ENCODE measurements at places on chromosomes 1 and 21. TPM values are rescaled to one million over a fixed set of nuclear protein-coding genes. Genes with fewer than 3 reads are reported as not detected.

DNA sequence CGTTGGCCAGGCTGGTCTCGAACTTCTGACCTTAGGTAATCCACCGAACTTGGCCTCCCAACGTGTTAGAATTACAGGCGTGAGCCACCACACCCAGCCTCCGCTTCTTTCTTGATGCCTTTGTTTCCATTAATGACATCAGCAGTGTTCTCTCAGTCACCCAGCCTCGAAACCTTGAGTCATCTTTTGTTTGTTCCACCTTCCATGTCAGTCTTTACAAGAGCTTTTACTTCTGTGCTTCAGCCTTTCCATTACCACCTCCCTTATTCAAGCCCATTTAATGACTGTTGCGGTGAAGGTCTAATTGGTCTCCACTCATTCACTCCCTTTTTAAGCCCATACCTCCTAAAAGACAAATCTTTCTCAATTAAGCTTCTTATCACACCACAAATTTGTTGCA lies 146.6 kb upstream of the ADGRL2 start:
- DNase-seq = no peak

- DNase-seq = no peak
Measured at GRCh38 chr1:17837233-17838030, 82.3 kb downstream of the ACTL8 start.

DNA sequence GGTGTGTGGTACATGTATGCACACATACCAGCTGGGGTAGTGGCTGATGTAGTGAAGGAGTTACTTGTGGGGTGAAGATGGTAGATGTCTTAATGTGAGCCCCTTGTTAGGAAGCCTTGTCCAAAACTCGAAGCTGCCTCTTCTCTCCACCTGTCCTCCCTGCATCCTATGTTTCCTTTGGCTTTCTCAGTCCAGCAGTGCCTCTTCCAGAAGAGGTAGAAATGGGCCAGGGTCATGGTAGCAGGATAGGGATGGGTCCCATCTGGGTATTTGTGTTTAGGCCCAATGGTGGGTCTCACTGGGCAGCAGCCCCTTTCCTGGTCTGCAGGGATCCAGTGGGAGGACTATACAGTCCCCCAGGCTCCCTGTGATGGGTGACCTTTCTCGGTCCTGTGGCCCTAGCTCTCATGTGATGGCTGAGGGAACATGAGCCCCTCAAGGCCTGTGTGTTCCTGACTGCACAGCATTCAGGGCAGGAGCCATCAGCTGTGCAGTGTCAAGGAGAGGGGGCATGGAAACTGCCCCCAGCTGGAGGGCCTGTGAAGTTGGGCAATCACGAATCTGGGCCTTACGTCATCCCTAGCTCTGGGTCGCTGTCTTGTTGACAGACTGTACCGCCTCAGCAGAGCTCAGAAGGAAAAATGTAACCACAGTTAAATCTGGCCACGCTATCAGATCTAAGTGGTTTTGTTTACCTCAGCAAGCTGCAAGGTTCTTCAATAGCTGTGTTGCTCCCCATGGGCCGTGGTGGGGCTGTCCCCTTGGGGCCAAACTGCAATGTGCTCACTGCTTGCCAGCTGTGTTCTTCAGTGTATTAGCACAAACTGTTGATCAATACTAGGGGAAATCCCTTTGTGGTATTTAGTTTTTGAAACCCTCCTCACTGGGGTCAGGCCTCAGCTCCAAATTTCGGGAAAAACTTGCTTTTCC lies 82.7 kb downstream of the NOS1AP start:
- peak; percentile 17 for DNase-seq

DNA sequence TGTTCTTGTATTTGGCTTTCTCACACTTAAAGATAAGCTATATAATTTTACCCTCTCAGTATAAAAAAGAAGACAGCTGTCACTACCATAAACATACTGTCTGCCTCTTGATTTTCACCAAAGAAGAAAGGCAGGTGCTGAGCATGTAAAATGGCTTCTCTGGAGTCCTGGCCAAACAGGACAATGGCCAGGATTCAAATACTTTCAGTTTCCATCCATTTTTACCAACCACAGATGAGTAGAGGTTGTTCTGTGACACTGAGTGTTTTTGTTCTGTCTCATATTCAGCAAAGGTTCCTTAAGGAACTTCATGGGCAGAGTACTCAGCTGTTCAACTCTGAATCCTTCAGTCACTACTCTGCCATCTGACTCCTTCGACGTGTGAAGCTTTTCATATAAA lies 29.4 kb upstream of the RAB3GAP2 start:
- DNase-seq = no peak

GRCh38 chr1:58833166-58833565 lies 49.3 kb upstream of the JUN start:
- DNase-seq = no peak

DNA sequence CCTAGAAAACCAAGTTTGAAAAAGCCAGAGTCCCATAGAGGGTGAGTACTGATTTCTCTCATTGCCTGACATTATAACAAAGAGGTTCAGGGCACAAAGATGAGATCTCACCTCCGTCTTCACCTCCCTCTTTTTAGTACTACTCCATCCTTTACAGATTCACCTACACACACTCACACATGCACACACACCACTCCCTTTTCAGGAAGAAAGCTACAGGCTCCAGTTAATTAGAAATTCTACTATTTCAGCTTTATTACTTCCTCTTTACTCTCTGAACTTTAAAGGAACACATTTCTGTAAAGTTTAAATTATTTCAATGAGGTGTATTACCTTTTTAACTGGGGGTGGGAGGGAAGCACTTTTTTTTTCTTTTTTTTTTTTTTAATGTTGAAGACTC lies 59.6 kb upstream of the PRDX6 start:
- DNase-seq = no peak

GRCh38 chr1:42777852-42778251 lies 6.9 kb upstream of the TMEM269 start:
- DNase-seq = no peak

DNA sequence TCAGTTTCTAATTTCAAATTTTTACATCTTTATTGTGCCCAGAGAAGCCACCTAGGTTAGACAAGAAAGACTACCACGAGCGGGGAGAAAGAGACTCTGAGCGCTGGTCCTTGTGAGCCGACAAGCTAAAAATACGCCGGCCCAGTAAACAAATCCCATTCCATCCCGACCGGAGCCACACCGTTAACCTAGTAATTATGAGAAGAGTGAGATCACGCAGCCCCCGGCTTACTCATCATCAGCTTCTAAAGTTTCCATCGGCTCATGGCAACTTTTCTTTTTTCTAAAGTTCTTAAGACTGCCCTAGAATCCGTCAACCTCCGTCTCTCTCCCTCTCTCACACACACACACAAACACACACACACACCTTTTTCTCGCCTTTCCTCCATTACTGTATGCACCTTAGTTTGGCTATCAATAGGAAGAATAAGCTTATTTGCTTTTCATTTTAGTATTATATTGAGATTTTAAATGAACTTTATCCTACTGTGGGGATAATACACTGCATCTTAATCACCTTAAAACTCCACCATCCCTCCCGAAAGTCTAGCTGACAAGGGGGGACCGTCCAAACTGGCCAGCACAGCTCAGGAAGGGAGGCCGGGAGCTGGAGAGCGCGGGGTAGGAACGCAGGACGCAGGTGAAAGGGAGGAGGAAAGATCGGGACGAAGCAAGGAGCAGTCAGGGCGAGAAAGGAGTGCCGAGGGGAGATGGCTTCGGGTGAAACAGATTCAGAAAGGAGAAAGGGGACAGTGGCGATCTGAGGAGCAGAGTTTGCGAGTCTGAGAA lies 728 bp downstream of the OTUD7B start:
- peak; percentile 51 for DNase-seq

- no peak for DNase-seq
Measured at GRCh38 chr21:43734928-43735229, 15.9 kb downstream of the PDXK start.

- DNase-seq = no peak
Measured at GRCh38 chr1:30919025-30919881, 10.7 kb upstream of the SDC3 start.

DNA sequence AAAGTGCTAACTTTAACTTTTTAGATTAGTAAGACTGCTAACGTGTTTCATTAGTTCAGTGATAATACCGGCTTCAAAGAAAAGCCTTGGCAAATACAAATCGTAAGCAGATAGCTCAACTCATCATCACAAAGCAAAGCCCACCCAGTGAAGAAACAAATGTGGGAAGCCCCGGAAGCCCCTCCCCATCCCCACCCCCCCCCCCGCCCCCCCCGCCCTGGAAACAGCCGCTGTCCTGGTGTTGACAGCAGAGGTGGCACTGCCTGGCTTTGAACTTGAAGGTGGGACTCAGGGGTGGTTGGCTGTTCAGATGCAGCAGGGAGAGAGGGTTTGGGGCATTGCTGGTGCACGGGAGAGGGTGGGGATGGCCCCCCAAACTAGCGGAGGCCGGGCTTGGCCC lies 14.1 kb downstream of the PDXK start:
- no peak for DNase-seq

- DNase-seq = no peak
Measured at GRCh38 chr21:34580181-34580700, 34.7 kb downstream of the RCAN1 start.

DNA sequence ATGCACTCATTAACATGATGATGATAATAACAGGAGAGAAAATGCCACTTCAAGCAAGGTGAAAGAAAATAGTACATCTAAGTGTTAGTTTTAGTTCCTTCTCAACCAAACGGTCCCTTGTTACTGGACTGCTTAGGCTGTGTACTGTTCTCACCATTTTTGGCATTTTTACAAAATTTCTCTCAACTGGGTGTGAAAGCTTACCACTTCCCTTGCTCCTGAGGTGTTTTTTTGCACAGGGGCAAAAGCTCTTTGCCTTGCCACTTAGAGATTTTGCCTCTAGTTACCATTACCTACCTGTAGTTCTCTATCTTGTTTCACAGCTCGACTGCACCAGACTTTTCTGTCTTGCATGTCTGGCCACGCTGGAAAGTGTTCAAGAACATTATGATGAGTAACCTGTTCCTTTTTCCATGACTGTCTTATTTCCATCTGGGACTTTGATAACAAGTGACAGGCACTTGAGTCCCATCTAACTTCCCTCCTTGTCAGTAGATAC lies 10.7 kb downstream of the NEK7 start:
- no peak for DNase-seq

DNA sequence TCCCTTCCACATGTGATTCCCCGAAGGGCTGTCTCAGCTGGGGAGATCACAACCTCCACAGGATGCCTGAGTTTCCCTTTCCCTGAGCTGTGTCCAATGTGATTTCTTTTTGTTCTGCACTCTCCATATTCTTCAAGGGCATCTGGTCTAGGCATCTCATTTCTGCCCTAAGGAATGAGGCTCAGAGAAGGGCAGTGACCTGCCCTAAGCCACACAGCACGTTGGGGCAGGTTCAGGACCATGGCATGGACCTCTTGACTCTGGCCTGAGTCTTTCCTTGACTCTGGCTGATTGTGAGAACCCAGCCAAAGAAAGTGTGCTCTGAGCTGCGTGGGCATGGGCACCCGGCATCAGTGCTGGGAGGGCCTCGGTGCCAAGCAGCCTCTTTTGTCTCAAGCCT lies 590.3 kb downstream of the PTPRU start:
- no peak for DNase-seq

DNA sequence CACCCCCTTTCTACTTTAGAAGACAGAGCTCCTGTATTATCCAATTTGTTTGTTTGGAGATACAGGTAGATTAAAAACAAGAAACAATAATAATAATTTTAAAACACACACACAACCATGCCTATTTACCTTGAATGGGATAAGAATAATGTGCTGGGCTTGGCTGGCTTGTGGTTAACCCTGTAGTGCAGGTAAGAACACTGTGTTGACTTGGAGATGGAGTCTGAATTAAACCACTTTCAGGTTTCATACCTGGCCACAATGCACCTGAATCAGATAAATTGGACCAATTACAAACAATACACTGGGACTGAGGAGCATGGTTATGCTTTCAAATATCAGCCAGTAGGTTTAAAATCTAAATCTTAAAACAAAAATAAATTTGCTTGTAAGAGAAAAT lies 60.8 kb downstream of the EYA3 start:
- no peak for DNase-seq

DNA sequence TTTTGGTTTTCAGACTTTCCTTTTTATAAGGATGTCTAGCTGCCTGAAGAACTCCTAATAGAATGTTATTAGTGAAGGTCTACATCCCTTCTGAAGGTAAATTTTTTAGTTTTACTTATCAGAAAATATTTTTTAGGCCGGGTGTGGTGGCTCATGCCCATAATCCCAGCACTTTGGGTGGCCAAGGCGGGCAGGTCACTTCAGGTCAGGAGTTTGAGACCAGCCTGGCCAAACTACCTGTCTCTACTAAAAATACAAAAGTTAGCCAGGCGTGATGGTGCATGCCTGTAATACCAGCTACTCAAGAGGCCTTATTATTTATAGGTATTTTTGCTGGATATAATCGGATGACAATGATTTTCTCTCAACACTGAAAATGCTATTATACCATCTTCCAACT lies 181.9 kb upstream of the KCNK2 start:
- DNase-seq = no peak

DNA sequence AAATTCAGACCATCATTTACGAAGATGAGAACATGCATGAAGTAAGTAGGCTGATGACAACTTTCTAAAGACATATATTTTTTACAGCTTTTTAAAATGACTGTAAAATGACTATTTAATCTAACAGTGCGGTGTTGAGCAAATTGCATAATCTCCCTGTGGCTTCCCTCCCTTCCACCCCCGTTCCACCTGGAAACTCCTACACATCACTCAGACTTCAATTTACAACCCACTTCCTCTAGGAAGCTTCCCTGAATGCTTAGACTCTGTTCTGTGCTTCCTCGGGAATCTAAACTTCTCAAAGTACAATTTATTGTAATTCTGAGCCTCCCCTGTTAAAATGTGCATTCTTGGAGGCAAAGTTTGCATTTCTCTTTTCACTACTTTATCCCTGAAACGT lies 354.9 kb downstream of the DPYD start:
- DNase-seq = no peak

- peak; percentile 63 for DNase-seq
Measured at GRCh38 chr1:27097484-27097917, 57.4 kb downstream of the SLC9A1 start.

DNA sequence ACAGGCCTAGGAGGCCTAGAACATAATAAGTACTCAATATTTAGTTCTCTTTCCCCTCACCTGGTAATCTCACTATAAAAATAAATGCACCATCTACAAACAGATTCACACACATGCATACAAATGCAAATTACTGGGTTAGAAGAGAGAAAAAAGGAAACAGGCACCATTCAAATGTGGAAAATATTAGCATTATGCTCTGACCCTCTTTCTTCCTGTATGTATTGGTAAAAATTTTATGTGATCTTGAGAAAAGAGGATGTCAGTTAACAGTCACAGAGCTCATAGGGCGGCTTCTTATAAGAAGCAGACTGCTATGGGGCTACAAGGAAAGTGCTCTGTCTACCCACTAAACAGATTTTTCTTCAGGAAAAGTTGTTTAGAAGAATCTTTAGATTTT lies 565.4 kb downstream of the LMO4 start:
- no peak for DNase-seq

TPRG1L gene
- total RNA-seq = 43.9 TPM

LAD1 gene
- 80.5 TPM for total RNA-seq

SARS1 gene
- 225 TPM for total RNA-seq

RNF220 gene
- total RNA-seq = 79.5 TPM

SERINC2 gene
- 30.0 TPM for total RNA-seq

GJB3 gene
- total RNA-seq = 0.88 TPM

PTPN22 gene
- not detected for total RNA-seq

OR2T2 gene
- total RNA-seq = not detected

All from Caco-2 (cell line).